ENCODE measurements at places on chromosomes 3 and 15.
A peak's percentile ranks its signal among the peaks of the same experiment; 100 is the strongest.

- DNase-seq: no peak
Observed at GRCh38 chr3:86993704-86994103, 2.8 kb upstream of the VGLL3 start.

- DNase-seq: peak; percentile 13
Observed at GRCh38 chr3:32335365-32336112, 56.1 kb upstream of the CMTM7 start.

DNA sequence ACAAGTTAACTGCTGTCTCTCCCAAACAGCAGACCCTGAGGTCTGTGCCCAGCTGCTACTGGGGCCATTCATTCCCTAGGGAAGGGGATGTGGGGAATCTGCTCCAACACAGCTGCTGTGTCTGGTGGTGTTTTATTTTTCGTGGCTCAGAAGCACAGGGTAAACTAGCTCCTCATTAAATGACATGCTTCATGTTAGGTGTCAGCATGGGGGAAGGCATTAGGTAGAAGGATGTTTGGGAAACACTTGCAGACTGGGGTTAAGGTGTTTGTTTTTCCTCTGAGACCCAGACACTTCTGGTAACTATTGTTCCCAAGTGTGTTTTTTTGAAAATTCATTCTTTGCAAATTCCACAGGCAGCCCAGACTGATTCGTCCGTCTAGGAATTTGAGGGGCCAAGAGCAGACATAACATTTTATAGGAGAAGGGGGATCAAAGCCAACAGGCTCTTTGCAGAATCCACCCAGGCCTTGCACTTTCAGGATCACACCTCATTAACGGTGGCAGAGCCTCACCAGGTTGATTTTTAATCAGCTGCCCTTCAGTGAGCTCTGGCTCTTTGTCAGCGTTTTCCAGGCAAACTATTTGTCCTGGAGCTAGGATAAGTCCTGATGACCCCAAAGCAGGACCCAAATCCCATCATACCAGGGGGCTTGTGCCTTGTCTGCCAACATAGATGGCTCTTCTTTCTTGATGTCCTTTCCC, 65.4 kb upstream of the ITGA11 start:
- no peak for DNase-seq

GRCh38 chr3:129077222-129077621, 16.6 kb downstream of the GP9 start:
- DNase-seq: no peak

DNA sequence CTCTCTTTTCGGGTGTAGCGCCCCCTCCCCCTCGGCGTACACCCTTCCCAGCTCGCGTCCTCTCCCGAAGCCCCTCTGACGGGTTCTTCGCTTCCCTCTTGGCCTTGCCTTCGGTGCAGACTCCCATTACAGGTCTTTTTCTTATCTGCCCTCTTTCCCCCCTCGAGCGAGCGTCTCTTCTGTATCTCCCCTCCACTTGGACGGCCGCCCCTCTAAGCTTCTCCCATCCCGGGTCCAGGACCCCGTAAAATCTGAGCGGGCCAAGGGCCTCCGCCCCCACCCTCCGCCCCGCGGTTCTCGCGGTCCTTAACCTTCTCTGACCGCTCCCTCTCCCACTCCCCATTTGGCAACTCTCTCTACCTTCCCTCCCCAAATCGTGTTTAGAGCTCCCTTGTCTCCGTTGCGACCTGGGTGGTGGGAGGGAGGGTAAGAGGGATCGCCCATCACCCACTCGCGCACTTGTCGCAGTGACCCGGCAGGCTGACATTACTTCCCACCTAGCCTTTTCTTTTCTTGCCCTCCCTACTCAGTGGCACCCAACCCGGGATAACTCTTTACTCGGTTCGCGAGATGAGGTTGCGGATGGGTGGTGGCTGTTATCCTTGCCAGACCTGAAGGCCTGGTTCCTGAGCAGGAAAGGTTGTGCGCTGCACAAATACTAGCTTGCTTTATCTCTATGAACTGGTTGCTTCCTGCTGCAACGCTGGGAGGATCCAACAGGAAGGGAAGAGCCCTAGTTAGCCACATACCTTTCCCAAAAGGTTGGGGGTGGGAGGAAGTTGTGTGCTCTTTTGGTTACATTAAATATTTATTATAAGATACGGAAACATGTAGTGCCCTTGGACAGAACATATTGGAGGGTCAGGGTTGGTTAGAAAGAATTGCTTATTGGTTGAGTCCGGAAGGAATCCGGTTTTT, 922 bp downstream of the RAB11A start:
- peak; percentile 12 for DNase-seq

GRCh38 chr3:10505791-10506585, 602 bp upstream of the ATP2B2 start:
- DNase-seq: no peak

DNA sequence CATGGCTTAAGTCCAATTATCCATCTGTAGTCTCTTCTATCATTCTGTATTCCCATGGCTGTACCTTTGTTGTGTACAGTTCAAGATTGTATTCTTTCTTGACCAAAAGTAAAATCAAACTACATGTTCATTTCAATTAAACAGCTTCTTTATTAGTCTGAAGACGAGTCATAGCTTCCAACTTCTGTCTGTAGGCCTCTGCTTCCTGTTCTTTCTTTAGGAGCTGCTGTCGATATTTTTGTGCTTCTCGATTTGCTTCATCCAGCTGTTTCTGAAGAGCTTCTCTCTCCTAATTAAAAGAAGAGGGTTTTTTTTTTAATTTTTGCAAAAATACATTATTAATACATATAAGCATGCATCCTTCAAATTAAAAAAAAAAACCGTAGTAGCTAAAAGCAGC, 13.0 kb upstream of the HDC start:
- no peak for DNase-seq

GRCh38 chr3:145118303-145118702, 1042.7 kb downstream of the PLOD2 start:
- DNase-seq: no peak

DNA sequence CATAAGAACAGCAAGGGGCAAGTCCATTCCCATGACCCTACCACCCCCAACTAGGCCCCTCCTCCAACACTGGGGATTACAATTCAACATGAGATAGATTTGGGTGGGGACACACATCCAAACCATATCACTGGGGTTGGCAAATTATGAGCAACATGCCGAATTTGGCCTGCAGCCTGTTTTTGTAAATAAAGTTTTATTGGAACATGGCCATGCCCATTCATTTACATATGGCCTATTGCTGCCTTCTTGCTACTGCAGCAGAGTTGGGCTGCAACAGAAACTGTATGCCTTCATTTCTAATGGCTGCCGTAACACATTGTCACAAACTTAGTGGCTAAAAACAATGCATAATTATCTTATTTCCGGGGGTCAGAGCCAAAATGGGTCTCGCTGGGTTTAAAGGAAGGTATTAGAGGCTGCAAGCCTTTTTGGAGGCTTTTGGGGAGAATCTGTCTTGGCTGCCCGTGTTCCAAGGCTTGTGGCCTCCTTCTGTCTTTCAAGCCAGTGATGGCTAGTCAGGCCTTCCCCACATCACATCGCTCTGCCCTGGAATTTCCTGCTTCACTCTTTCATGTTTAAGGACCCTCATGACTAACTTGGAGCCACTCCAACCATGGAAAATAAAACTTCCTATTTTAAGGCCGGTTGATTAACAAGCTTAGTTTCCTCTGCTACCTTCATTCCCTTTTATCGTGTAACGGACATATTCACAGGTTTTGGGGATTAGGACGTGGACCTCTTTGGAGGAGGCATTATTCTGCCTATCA, 428.5 kb upstream of the PROK2 start:
- DNase-seq: no peak

DNA sequence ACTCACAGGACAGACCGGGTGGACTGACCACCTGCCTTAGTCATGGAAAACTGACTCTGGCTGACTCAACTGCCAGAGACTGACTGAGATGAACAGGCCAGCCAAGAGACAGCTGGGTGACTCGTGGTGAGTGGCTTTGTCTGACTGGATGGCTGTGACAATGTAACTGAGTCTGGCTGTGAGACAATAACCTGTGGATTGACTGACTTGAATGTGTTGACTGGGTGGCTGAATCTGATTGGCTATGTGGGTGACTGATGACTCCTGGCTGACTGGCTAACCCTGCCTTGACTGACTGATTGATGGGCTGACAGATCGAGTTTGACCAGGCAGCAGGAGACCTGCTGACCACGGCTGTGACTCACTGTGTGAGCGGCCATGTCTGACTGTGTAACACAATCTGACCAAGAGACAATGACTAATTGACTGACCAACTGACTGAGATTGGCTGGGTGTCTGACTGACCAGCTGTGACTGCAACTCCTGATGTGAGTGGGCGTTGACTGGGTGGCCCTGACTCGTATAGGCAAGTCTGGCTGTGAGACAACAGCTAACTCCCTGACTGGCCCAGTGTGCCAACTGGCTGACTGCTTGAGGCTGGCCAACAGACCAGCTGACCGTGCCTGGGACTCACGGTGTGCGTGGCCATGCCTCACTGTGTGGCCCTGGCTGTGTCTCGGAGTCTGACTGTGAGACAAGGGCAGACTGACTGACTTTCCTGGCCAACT, 509.1 kb downstream of the SHQ1 start:
- no peak for DNase-seq

DNA sequence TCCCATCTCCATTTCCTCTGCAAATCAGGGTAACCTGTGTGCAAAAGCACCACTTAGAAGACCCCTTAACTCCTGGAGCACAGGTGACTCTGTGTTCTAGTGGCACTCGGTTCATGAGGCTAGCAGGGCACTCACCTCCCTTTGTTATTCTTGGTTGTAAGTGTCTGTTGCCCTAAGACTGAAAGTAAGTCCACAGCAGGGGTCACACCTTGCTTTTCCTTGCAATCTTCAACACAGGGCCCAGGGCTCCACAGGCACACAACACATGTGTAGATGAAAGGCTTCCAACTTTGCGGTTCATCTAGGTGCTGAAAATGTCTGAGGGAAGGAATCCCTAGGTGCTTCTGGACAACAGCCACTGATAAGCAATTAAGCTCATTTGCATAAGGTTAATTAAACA, 2.9 kb downstream of the RNU6-1 start:
- no peak for DNase-seq

GRCh38 chr3:109440353-109440752, 103.0 kb upstream of the DPPA4 start:
- DNase-seq: no peak

DNA sequence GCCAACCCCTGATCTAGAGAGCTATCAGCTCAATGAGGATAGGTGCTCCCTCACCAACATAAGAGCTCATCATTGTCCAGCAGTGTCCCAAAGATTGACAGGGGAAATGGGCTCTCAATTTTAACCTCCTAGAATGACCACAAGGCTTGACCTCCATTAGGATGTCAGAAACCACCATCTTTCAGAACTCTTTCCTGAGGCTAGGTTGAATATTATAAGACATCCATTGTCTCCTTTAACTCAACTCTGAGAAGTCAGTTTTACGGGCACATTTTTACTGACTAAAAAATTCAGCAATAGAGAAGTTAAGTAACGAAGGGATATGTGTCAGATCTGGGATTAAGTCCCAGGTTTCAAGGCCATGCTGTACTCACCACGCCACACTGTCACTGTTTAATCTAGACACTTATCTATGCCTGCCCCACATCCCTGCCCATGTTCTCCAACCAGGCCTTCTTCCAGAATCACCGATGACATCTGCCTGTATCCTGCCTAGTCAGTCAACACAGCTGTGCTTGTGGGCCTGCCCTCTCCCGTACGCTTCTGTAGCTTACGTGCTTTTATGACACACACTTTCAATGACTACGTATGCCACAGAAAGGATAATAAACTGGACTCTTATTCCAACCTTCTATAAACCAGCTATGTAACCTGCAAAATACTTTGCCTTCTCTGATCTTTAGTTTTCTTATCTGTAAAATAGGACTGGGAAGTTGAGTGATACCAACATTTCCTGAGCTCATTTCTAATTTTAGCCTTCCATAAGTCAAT, 17.1 kb upstream of the MUC13 start:
- DNase-seq: no peak

GRCh38 chr15:58313304-58313703, 118.5 kb upstream of the LIPC start:
- DNase-seq: no peak

GRCh38 chr3:196537319-196537984, 22.3 kb upstream of the SMCO1 start:
- peak; percentile 39 for DNase-seq

- DNase-seq: no peak
Observed at GRCh38 chr3:869734-870133, 223.1 kb upstream of the CNTN6 start.

DNA sequence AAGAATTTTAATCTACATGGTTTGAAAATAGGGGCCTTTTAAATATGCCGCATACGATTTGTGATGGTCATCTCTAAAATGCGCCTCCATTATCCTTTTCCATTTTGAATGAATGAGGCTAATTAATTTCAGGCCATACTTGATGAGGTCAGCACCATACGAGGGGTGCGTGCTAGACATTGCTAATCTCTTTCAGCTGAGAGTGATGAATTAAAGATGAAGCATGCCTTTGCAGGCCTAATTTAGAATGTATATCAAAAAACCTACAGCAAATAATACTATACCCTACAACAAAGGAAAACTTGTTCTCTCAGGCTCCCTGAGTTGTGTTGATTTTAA, 18.6 kb upstream of the NR2F2 start:
- DNase-seq: no peak

DNA sequence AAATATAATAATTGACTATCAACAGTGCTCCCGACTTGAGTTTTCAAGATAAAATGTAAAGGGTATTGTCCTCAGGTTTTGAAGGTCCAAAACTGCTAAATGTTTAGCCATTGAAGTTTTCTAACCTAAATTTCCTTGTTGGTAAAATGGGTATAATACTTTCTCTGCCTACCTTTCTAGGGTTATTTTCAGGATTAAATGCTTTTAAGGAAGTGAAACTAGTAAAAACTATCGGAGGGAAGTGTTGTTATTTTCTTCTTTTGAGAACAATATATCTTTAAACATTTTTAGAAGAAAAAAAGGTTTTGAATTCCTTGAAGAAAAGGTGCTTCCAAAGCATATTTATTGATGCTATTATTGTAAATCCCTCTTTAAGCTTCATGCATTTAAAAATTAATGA, 67.3 kb downstream of the FILIP1L start:
- no peak for DNase-seq

- no peak for DNase-seq
Observed at GRCh38 chr15:69908590-69909420, 188.9 kb downstream of the TLE3 start.

GRCh38 chr15:80695911-80696661, 976 bp downstream of the ABHD17C start:
- peak; percentile 2 for DNase-seq
